Pons (tissue), 1 donor: ENCODE measurements at places on chromosomes 7 and 10.

- no peak for DNase-seq
These were observed 148.7 kb downstream of the ZMYND11 start for GRCh38 chr10:283916-284356.

DNA sequence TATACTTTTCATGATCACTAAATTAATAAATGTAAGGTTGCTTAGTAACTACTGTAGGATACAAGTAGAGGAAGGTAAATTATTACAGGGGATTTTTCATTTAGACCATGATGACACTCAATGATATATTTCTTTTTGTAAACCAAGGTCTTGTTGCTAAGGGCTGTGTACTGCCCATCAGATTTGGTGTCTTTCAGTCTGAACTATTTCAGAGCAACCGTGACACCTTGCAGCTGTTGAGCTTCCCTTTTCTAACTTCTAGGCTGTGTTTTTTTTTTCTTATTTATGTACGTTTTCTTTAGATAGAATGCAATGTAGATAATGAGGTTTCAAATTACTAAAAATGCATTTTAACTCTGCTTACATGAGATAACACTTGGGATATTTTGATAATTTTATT is 292.0 kb upstream of the MBL2 start:
- DNase-seq: no peak

DNA sequence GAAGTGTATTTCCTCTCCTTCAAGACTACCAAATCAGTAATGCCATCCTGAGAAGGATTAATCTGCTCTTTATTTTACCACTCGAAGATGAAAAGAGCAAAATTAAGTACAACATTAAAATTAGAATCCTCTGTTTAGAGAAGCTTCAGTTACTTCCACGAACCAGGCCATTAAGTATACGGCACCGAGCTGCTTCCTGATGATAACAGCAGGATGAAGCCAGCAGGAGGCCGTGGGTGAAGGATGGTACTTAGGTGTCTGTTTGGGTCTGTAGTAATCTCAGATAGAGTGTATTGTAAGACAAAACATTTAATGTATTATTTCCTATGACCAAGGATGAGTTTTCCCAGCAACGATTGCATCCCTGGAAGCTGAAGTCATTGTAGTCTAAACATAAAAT is 362.8 kb downstream of the SFMBT2 start:
- no peak for DNase-seq

DNA sequence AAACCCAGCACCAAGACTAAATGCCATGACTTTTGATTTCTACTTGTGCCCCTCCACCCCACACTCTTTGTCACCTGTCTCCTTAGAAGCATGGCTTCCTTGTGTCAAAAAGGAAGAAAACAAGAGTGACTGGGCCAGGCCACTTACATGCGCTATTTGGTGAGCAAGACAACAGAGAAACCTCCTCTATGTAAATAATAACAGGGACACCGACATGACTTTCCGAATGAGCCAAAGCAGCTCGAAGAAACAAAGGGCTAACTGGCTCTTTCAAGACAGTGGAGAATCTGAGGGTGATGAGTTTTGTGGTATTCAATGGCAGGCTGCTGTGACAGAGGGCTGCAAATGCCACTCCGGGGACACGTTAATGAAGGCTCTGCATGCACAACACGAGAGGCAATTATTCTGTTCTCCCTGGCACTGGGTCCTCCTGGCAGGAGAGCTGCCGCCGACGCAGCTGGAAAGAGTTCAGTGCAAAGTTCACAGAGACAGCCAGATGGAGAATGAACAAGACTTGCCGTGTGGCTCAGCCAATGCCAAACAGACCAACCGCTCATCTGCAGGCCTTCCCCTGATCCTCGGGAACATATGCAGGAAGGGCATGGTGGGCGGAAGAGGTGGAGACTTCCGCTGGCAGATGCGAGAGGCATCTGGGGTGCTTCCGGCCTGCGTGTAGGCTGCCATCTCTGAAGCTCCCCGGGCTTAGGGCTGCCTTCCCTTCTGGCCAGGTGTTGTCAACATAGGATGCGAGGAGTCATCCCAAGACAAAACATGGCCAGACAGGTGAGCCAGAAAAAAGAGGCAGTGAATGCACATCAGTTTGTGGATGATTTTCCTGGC is 59.1 kb upstream of the SMNDC1 start:
- DNase-seq: peak; percentile 24

- no peak for DNase-seq
These were observed 52.7 kb upstream of the VIPR2 start for GRCh38 chr7:159197066-159197975.

DNA sequence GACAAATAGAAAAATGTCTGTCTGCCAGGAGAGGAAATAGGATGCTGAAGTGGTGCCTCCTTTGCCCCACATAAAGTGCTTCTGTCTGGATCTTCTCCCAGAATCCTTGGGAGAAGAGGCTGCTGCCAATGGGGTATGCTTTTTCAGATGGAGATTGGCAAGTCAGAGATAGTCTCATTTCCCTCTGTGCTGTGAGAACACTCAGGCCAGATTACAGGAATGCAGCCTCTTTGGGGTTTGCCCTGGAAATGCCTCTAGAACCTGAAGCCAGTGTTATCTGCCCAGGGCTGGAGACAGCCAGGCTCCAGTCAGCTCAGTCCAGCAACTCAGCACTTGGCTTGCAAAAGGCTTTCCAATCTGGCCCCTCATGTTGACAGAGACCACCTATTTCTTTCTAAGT is 119.1 kb upstream of the PHYHIPL start:
- DNase-seq: peak; percentile 58

GRCh38 chr10:130054021-130054420 is 56.6 kb downstream of the C10orf143 start:
- DNase-seq: no peak

DNA sequence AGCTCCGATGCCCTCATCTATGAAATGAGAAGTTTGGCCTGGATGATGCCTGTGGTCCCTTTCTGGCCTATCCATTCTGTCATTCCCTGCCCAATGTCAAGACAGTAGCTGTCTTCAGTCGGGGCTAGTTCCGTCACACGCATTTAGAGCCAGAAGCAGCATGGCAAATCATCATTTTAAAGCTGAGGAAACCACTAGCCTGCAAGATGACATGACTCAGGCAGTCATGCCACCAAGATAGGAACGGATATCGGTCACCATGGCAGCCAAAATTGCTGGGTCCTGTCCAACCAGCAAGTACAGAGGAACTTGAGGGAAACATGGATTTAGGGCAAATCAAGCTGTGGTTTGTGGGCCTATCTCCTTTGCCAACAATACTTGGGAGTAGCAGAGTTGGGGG is 64.5 kb upstream of the MRLN start:
- DNase-seq: no peak

DNA sequence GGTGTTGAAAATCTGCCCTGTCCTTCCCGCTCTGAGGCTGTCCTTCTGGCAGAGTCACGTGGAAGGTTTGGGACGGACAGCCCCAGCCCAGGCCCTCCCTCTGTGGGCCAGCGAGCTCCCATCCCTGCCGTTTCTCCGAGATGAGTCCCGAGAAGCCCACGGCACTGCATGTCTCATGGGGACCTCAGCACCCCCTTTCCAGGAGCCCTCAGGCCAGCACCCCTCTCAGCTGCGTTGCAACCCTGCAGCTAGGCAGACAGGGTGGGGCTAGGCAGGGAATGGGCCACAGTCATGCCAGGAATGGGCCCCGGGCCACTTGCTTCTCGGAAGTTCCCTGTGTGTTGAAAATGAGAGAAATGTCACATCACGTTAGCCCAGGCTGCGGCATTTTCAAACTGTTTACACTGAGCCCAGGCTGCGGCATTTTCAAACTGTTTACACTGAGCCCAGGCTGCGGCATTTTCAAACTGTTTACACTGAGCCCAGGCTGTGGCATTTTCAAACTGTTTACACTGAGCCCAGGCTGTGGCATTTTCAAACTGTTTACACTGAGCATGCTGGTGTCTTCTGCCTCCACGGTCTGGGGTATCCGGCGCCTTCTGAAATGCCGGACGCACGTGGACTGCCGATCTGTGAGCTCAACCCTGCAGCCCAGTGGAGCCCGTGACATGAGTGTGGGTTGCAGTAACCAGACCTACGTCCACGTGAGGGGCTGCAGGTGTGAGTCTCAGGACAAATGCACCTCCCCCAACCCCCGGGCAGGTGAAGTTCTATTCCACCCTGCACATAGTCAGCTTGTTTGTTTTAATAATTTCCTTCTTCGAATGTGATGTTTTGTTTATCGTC is 42.6 kb downstream of the FAM20C start:
- no peak for DNase-seq

GRCh38 chr10:44293306-44293778 is 91.6 kb downstream of the CXCL12 start:
- no peak for DNase-seq

DNA sequence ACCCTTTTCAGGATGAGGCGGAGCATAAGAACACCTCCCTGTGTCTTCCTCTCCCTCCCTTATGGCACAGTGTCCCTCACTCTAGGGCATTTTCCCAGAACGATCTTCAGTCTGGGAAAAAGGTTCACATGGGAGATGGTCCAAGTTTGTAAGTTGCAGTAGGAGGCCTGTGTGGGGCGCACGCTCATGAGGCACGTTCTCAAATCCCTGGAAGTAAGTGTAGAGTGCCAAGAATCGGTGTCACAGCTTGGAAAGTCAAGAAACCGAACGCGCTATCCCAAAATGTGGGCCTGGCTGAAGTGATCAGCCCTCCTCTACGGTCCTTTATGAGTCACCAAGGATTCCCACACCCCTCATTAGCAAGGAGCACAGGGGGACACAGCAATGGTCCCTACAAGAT is 23.9 kb upstream of the SMARCD3 start:
- no peak for DNase-seq

- DNase-seq: no peak
These were observed 669.4 kb downstream of the PARD3 start for GRCh38 chr10:34145715-34146114.

DNA sequence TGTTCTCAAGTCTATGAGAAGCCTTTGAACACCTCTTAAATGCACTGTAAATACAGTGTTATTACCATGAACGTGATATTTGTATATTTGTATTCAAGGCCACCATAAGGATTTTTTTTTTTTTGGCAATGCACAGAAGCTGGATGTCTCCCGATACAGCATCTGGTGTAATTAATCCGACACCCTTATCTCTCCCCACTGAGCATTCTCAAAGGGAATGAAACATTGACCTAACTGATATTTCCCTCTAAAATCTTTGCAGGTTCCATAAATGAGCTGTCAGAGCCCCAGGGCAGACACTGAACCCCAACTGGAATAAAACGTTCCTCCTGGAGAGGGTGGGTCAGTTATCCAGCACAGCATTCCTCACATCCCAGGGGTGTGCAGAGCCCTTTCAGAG is 316.6 kb downstream of the PAXIP1 start:
- DNase-seq: no peak

DNA sequence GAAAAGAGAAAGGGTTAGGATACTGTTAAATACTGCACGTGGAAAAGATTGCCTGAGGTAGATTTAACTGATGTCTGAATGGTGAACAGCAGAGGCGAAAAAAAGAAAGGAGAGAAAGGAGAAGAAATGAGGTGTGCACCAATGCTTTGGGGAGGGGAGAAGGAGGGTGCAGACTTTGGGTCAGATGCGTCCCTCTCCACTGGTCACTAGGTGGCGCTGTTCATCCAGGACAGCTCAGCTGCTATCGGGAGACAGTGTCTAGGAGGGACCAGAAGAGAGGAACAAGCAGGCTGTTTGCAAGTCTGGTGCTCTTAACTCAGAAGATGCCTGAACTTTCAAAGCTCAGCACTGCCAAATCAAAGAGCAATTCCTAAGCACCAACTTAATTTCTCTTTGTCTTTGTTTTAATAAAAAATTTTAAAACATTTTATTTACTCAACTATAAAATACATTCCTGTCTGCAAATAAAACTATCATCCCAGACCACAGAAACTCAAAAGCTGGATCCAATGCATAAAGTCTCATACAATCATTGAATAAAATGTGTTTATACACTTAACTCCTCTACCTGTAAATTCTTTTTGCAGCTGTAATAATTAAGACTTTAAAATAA is 83.9 kb upstream of the PDLIM1 start:
- peak; percentile 91 for DNase-seq

DNA sequence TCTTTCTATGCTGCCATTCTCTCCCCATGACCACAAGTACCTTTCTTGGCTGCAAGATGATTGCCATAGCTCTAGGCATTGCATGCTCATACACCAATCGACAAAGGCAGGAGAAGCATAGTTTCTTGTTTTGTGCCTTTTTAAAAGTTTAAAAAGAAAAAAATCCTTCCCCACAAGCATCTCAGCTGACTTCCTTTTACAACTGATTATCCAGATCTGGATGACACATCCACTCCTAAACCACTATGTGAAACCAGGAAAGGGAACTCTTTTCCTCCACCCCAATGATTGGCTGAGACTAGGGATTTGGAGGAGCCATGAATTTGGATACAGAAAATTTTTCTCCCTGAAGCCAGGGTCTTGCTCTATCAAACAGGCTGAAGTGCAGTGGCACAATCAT is 14.5 kb upstream of the LRRC4 start:
- DNase-seq: no peak

GRCh38 chr10:131693766-131694165 is 207.0 kb upstream of the PPP2R2D start:
- no peak for DNase-seq

- no peak for DNase-seq
These were observed 197.0 kb downstream of the PLXNA4 start for GRCh38 chr7:132379292-132379691.

- DNase-seq: no peak
These were observed 393 bp downstream of the ZNF467 start for GRCh38 chr7:149772956-149773434.

DNA sequence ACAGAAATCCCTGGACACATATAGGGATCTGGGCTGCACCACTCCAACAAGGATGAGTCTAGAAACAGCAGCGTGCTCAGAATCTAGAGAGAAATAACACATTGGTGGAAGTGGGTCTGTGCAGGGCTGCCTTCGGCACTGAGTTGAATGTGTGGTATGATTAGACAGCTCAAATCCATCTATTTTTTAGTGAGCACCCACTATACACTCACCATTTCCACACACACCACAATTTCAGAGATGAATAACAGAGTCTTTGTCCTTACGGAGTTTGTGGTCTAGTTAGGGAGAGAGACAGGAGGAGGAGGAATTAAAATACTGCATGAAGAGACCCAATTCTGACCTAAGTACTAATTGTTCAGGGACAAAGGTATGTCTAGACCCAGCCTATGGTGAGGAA is 44.2 kb downstream of the JAZF1 start:
- DNase-seq: no peak

- no peak for DNase-seq
These were observed 71.3 kb downstream of the LANCL2 start for GRCh38 chr7:55436457-55436856.

DNA sequence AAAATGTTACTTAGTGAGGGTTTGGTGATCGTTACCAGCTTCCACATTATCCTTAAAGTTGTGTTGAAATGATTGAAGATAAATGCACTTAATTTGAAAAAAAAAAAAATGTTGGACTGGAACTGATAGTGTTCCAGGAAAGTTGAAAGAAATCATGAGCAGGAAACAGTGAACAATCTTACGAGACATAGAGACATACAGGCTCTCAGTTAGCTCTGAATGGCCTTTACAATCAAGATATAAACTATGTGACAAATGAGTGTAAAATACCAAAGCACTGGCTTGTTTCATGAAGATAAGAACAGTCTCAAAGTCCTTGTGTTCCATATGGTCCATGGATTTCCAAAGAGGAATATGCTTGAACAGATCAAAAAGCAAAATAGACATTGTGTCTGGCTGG is 430.1 kb upstream of the ETV1 start:
- no peak for DNase-seq
